Right lung (tissue), 10 donors: ENCODE measurements at places on chromosomes 6 and 20. TPM values are rescaled to one million over a fixed set of nuclear protein-coding genes. Genes with fewer than 3 reads are reported as not detected.

DNA sequence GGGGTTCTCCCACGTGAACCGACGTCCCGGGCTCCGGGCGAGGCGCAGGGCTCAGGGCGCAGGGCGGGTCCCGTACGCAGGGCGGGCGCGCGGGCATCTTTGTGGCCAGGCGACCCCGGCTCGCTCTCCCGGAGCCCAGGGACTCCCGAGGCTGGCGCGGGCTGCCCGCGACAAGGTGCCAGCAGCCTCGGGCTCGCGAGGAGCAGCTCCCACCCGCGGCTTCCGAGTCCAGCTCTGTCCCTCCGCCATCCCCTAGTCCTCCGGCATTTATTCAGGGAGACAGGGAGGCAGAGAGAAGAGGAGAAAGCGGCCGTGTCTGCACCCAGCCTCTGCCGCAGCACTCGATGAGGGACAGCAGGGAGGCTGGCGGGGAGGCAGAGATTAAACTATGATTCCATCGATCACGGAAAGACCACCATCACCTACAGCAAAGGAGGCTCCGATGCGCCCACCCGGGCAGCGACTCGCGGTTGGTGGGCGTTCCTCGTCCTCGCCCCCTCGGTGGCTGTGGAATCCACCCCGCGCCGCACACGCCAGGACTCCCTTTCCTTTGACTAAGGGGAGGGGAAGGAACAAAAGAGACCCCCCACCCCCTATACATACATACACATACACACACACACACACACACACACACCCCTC is 1.1 kb downstream of the RGS17 start:
- DNase-seq, result peak; percentile 7

Gene ARMH2
- polyA plus RNA-seq, result 0.29 TPM

DNA sequence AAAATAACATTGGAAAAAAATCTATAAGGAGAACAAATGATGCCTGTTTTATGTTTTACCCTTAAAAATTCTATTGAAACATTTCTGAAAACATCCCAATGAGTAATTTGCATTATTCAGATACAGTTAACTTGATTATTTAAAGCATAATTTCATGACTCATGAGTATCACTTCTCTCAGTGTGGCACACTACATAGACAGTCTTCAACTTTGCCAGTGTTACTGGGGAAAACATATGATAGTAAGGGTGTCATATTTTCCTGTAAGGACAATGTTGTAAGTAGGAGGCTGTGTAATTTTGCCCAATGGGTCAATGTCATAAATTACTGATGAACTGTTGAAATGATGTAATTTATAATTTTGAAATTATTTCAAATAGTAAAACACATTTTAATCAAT is 125.5 kb downstream of the PHACTR1 start:
- DNase-seq, result no peak

GRCh38 chr6:38248500-38249234 is 391.1 kb downstream of the BTBD9 start:
- DNase-seq, result no peak

DNA sequence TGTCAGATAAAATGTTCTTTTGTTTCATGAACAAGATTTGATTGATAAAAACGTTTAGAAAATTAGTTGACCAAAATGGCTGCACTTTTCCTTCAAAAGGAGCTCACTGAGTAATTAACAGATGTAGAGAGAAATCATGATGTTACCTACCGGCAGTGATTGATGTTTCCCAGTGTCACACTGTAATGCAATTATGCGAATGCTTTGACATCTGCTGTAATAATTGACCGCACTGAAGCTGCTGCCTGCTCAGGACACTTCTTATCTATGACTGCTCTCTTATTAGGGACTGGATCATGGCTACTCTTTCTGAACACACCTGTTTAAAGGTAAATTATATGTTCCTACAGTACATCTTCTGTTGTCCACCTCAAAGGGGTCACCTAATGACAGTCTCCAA is 94.6 kb downstream of the GPR63 start:
- DNase-seq, result no peak

DNA sequence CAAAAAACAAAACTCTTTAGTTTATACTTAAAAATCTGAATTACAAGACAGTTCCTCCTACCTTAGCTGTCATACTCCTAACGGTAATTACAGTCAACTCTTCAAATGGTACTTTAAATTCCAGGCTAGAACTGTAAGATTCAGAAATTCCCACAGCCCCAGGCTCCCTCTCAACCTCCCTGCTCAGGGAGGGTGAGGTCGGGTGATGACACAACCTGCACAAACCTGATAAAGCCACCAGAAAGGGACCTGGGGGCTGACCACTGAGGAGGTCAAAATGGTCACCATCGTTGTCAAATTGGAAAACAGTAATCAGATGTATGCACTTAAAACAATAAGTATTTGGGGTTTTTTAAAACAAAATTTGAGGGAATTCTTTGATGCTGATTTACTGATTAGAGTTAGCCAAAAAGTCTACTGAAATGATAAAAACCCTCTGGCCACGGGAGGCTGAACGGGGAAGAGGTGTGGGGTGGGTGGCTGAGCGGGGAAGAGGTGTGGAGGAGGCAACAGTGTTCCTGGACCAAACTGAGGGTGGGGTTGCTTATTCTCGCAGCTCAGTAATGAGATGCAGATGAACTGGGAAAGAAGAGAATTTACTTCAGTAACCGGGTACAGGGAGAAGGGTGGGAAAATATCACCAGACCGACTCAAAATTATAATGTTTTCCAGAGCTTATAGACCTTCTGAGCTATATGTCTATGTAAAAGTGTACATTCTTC is 52.4 kb downstream of the SLC22A1 start:
- no peak for DNase-seq

Gene VEGFA
- 293 TPM for polyA plus RNA-seq

GRCh38 chr6:78799682-78800081 is 67.7 kb upstream of the IRAK1BP1 start:
- no peak for DNase-seq

- DNase-seq, result no peak
Observed at GRCh38 chr6:15205321-15205720, 40.5 kb upstream of the JARID2 start.

Gene HLA-DRA
- 68.4 TPM for polyA plus RNA-seq

Gene NOTCH4
- 35.5 TPM for polyA plus RNA-seq

GRCh38 chr20:6045566-6045965 is 8.3 kb downstream of the LRRN4 start:
- DNase-seq, result no peak
